Posterior vena cava (tissue), 2 donors: ENCODE measurements at places on chromosomes 2 and 18. TPM values are rescaled to one million over a fixed set of nuclear protein-coding genes. Genes with fewer than 3 reads are reported as not detected.

- DNase-seq: no peak
Observed at GRCh38 chr18:32056613-32057358, 34.9 kb upstream of the RNF138 start.

Gene GAL3ST2
- total RNA-seq: not detected

Gene CCBE1
- 3.0 TPM for total RNA-seq

DNA sequence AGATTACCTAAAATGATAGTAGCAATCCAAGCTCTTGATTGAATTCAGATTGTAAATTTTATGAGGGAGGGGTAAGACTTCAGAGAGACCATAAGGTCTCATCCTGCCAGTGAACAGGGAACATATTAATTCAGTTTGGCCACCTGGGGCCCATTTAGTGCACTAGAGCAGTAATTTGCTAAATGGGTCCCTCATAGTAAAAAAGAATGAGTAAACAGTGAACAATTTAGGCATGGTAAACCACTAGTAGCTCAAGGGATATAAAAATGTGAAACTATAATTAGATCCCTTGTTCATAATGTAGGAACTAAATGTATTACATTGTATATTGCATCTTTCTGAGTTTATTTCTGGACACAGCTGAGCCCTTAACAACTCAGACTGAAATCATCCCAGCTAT, 4.9 kb upstream of the PHLPP1 start:
- no peak for DNase-seq

Gene SERPINB13
- not detected for total RNA-seq

DNA sequence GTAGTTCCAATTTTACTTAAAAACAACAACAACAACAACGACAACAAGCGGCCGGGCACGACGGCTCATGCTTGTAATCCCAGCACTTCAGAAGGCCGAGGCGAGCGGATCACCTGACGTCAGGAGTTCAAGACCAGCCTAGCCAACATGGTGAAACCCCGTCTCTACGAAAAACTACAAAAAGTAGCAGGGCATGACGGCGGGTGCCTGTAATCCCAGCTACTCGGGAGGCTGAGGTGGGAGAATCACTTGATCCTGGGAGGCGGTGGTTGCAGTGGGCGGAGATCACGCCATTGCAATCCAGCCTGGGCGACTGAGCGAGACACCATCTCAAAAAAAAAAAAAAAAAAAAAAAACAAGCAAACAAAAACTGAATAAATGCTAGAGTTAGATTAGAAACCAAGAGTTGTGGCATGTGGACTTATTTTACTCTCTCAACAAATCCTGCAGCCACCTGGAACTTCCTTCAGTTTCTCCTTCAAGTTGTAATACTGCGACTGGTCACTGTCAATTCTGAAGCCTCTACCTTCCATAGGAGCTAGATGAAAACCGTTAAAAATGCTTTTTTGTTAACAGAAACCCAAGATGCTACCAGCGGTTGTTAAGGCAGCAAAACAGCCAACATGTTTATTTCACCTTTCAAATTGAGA, 1.3 kb downstream of the ATP5F1A start:
- no peak for DNase-seq

Gene B4GALT6
- total RNA-seq: 4.2 TPM
